Liver (tissue), 10 donors: ENCODE measurements at places on chromosomes 7 and 10. TPM values are rescaled to one million over a fixed set of nuclear protein-coding genes. Genes with fewer than 3 reads are reported as not detected.

DNA sequence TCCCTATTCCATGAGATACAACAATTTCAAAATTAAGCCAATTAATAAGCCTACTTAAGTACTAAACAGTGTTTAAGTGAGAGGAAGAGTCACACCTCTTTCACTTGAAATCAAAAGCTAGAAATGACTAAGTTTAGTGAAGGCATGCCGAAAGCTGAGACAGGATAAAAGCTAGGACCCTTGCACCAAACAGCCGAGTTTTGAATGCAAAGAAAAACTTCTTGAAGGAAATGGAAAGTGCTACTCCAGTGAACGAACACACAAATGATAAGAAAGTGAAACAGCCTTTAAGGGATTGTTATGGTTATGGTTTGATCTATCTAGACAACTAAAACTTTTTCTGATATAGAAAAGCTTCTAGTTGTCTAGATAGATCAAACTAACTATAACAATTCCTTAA lies 135.4 kb upstream of the KMT2E start:
- no peak overlapping the region for H3K4me3 ChIP-seq
- no peaks in the 10 kb centered on the region for H3K27me3 ChIP-seq
- no peak overlapping the region for H3K27ac ChIP-seq
- H3K4me1 ChIP-seq = no peaks in the 10 kb centered on the region
- H3K36me3 ChIP-seq = no peaks in the 10 kb centered on the region

DNA sequence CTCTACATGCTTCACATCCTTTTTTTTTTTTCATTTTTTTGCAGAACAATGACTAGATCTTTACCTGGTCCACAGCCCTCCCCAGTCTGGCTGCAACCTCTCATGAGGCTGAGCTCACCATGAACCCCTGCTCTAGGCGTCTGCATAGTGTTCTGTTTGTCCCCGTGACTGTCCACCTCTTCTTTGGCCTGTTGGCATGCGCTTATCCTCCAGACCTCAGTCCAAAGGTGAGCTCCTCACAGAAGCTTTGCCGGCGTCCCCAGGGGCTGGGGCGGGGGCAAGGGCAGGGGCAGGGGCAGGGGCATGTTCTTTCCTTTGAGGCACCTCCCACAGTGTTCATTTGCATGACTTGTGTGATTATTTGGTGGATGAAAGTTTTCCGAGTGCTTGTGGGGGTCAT lies 218.4 kb upstream of the ZNF32 start:
- H3K36me3 ChIP-seq = no peaks in the 10 kb centered on the region
- no peak overlapping the region for H3K4me3 ChIP-seq
- no peaks in the 10 kb centered on the region for H3K4me1 ChIP-seq
- no peak for DNase-seq
- H3K27me3 ChIP-seq = no peaks in the 10 kb centered on the region

GRCh38 chr7:70512761-70513160 lies 619.2 kb upstream of the GALNT17 start:
- no peaks in the 10 kb centered on the region for H3K27me3 ChIP-seq
- no peak for DNase-seq
- H3K27ac ChIP-seq = no peak overlapping the region
- H3K4me3 ChIP-seq = no peak overlapping the region
- no peaks in the 10 kb centered on the region for H3K36me3 ChIP-seq

DNA sequence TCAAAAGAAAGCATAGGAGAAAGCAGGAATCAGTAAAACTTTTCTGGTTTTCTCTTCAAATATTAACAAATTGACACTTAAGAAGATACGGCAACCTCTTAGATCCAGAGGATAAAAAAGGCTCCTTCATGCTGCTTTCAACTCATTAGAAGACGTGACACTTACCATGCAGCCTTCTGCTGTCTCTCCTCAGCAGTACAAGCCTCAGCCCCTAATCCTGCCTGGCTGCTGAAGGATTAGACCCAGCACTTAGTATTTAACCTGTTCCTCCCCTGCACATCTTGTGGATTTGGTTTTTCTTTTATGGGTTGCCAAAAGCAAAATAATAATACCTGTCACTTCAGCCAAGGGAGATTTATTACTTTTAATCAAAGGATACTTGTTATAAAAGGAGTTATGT lies 108.4 kb downstream of the LYZL1 start:
- no peak overlapping the region for H3K4me3 ChIP-seq
- H3K27ac ChIP-seq = no peak overlapping the region
- H3K4me1 ChIP-seq = no peaks in the 10 kb centered on the region
- H3K27me3 ChIP-seq = no peaks in the 10 kb centered on the region

GRCh38 chr10:131004276-131004675 lies 307.2 kb downstream of the TCERG1L start:
- H3K27me3 ChIP-seq = no peaks in the 10 kb centered on the region
- H3K4me1 ChIP-seq = no peaks in the 10 kb centered on the region
- H3K4me3 ChIP-seq = no peak overlapping the region
- H3K36me3 ChIP-seq = no peaks in the 10 kb centered on the region

GRCh38 chr7:7653593-7654187 lies 13.1 kb downstream of the UMAD1 start:
- no peak for DNase-seq
- H3K27ac ChIP-seq = no peak overlapping the region
- H3K4me3 ChIP-seq = no peak overlapping the region

DNA sequence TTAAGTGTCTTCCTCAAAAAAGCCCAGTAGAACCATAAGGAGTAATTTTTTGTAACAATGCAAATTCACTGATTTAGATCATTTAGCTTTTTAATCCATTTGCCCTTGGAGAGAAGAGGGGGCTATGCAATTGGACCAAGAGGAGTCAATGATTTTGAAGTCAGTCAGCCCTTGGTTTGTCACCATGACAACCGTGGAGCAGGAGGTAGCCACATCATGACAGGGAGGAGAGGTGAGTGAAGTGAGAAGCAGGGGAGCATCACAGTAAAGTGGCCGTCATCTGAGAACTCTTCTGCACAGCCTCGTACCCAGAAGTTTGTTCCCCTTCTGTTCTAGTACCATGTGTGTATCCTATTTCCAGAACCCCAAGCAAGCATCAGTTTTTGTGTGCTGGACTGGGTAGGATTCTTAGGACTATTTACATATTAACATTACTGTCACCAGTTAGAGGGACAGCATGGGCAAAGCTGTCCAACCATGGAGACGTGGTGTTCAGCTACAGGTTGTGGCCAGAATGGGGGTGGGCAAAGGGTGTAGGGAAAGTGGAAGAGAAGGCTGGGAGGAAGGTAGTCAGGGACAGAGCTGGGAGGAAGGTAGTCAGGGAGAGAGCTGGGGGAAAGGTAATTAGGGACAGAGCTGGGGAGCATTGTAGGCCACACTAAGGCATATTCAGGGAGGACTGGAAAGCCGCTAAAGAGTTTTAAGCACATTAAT lies 13.1 kb downstream of the UBE3C start:
- H3K27me3 ChIP-seq = no peaks in the 10 kb centered on the region
- H3K27ac ChIP-seq = no peak overlapping the region
- H3K36me3 ChIP-seq = no peaks in the 10 kb centered on the region
- peaks cover 20% of the 10 kb centered on the region for H3K4me1 ChIP-seq
- H3K4me3 ChIP-seq = no peak overlapping the region

- no peak overlapping the region for H3K27ac ChIP-seq
- no peak for DNase-seq
- no peaks in the 10 kb centered on the region for H3K36me3 ChIP-seq
- H3K4me3 ChIP-seq = no peak overlapping the region
- H3K4me1 ChIP-seq = peaks cover 15% of the 10 kb centered on the region
- H3K27me3 ChIP-seq = no peaks in the 10 kb centered on the region
Measured at GRCh38 chr7:45573204-45573603, 964 bp upstream of the ADCY1 start.

DNA sequence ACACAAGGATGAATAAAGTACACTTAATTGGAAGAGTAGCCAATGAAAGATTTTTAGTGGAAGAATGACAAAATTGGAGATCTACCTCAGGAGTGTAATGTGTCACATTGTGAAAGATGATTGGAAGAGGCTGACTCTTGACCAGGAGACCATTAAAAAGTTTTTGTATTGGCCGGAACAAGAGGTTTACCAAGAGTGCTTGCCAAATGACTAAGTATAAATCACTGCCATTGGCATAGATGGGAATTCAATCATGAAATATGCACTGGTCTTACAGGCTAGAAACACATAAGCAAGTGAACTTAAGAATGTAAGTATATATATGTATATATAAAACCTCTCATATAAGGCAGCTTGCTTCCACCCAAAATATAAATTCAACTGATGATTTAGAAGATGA lies 58.7 kb upstream of the TFEC start:
- no peak overlapping the region for H3K4me3 ChIP-seq
- H3K27me3 ChIP-seq = no peaks in the 10 kb centered on the region
- no peaks in the 10 kb centered on the region for H3K36me3 ChIP-seq
- no peak overlapping the region for H3K27ac ChIP-seq
- H3K4me1 ChIP-seq = no peaks in the 10 kb centered on the region

Gene OR6B1
- not detected for total RNA-seq

Gene MYOZ1
- total RNA-seq = 0.23 TPM

Gene PUS7
- total RNA-seq = 5.5 TPM

Gene CCDC146
- 2.7 TPM for total RNA-seq

Gene BMPER
- total RNA-seq = 6.2 TPM

Gene IQCE
- total RNA-seq = 2.6 TPM

Gene NRCAM
- 3.2 TPM for total RNA-seq

Gene SAMD9
- 10.9 TPM for total RNA-seq
